ENCODE measurements at places on chromosomes 11 and 22. TPM values are rescaled to one million over a fixed set of nuclear protein-coding genes. Genes with fewer than 3 reads are reported as not detected.

KCNQ1OT1 gene
- 1.1 TPM for total RNA-seq

RIMBP3C gene
- 1.4 TPM for total RNA-seq

GRAP2 gene
- total RNA-seq = 13.2 TPM

OR8B12 gene
- total RNA-seq = not detected

RNASEH2C gene
- total RNA-seq = 138 TPM

ST14 gene
- total RNA-seq = not detected

SPTBN2 gene
- 0.93 TPM for total RNA-seq

DNA sequence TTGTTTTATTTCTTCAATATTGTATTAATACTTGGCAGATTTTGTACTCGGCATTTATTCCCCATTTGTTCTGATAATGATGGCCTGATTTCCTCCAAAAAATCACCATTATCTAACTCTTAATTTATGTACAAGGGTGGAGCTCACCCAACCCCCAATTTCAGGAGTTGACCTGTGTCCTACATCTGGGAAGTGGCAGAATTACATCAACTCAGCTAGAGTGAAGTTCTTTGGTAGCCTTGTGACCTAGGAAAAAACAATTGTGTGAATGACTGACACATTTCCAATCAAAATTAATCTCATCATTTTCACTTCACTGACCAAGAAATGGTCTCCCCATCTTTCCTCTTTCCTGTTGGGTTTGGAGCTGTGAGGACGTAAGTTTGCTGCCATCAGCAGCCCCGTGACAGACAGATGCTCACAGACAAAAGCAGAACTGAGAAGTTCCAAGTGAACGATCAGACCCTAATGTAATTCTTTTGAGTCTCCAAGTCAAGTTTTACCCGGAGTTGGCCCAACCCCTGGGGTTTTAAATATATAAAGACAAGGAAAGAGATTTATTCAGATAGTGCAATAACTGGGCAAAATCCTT, 16.6 kb upstream of the MS4A6E start:
- no peak for DNase-seq

DNA sequence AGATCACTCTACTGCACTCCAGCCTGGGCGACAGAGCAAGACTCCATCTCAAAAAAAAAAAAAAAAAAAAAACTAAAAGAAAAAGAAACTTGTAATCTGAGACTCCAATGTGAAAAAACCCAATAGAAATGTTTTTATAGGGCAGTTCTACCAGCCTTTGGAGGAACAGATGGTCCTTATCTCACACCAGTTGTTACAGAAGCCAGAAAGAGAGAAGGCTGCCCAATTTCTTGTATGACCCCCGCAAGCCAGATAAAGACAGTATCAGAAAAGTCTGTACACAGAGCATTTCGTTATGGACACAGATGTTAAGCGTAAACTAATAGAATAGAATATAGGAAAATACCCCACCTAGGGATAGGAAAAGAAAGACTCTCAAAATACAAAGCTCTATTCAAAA, 11.3 kb upstream of the TSGA10IP start:
- DNase-seq = no peak

DNA sequence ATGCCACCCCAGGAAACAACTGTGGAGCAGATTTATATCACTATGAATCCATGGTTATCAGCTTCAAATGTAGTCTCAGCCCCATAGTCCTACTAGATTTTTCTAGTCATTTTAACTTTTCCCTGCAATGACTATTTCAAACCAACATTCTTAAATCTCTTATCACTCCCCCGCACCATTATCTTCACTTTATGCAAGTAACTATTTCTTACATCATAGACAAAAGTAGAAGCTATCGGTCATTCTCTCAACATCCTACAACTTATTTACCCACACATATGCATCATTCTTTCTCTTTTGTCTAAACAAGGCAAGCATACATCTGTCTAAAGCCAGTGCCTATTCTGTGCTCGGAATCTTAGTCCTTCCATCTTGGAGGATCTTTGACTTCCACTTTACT, 4.4 kb downstream of the TIMM10B start:
- no peak for DNase-seq

DNA sequence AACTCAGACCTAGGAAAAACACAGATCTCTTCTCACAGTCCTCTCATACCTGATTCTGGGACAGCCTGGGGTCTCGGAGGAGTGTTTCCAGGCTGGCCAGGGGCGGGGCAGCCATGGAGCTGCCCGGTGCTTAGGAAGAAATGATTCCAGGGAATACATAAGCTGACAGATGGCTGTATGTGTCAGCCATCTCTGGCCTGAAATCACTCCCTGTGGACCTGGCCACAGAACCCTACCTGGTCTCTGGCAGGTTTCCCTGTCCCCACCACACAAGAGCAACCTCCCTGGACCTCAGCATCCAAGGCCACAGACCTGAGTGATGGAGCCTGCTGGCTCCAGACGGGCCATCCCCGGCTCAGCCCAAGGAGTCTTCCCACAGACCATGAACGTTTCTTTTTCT, 10.0 kb downstream of the GGA1 start:
- DNase-seq = no peak

DNA sequence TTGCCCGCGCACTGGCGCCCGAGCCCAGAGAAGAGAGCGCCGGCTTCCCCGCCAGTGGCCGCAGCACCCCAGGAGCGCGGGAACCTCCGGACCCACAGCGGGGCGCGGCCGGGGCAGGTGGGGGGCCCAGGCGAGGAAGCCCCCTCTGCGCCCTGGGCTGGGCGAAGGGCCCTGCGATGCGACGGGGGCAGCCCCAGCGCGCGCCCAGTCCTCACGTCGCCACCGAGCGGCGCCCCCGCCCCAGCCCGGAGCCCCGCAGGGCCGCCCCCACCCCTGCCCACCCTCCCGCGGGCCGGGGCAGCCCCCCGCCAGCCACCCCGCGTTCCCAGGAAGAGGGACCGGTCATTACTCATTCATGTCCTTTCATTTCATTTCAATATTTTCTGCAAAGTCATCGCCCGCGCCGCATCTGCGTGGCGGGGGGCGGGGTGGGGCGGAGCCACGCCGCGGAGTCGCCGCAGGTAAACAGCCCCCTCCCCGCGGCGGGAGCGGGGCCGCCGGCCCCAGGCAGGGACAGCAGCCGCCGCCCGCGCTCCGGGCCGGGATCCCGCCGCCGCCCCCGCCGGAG, 673 bp upstream of the PANX2 start:
- no peak for DNase-seq

DNA sequence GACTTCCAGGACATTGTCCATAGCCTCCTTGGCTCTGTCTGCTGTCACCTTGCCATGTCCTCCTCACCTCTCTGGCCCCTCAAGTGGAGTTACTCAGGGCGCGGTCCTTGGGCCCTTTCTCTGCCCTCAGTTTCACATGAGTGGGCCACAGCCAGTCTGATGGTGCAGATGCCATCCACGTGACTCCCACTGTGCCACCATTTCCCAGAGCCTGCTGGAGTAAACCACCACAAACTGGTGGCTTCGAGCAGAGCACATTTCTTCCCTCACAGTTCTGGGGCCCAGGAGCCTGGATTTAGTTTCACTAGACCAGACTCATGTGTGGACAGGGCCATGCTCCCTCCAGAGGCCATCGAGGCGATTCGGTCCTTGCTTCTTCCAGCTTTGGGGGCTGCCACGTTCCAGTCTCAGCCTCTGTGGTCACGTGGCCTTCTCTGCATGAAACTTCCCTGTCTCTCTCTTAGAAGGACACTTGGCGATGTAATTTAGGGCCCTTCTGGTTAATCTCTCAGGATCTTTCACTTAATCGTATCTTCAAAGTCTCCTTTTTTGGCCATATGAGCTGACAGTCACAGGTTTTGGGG, 14.6 kb downstream of the SMARCB1 start:
- DNase-seq = no peak

DNA sequence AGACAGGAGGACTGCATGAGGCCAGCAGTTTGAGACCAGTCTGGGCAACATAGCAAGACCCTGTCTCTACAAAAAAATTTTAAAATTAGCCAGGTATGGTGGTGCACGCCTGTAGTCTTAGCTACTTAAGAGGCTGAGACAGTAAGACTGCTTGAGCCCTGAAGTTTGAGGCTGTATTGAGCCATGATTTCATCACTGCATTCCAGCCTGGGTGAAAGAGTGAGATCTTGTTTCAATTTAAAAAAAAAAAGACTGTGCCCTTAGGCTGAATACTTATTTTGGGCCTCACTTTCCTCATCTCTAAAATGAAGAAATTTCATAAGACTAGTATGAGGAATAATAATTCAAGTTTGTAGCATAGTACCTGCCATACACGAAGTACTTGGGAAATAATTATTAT, 6.9 kb downstream of the AQP11 start:
- no peak for DNase-seq

GRCh38 chr22:31922534-31922933, 21.8 kb upstream of the YWHAH start:
- no peak for DNase-seq

DNA sequence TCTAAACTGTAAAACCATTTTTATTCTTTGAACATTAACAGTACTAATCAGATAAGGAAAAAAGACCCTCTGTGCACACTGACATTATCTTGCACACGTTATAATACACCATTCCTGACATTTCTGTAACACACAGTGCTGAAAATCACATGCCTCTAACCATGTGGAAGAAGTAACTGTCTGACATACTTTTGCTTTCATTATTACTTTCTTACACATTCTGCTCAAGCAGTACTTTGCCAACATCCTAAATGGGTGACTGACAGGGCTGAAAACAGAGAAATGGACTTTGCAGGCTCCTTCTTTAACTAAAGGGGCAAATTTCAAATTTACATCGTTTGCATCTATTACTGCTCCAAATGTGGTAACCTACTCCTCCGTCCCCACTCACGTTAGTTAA, 22.8 kb upstream of the TP53AIP1 start:
- no peak for DNase-seq

GRCh38 chr22:19115628-19116027, 6.6 kb downstream of the DGCR2 start:
- no peak for DNase-seq

DNA sequence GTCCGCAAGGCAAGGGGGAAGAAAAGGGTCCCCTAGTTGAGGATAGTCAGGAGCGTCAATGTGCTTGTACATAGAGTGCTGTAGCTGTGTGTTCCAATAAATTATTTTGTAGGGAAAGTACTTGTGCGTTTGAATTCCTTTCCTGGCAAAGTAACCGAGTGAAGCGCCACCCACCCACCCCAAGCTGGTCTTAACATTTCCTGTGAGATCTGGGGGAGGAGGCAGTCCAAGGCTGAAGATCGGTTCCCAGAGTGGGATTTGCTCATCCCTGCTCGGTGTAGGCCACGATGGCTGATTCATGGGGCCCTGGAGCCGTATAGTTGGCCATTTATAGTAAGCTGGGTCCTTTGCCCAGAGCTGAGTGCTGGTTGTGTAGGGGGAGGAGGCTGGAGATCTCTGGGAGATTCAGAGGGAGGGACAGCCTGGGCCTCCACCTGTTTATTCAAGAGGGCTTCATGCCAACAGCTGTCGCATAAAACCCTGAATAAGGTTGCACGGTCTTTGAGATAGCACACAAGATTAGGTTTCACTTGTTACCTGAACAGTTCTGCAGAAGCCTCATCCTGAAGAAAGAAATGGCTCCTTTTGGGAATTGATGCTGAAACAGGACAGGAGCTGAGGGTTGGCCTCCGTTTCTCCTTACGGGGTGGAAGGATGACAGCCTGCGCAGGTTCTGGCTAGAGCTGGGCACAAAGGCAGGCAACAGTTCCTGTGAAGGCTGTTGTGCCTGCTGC, 2.4 kb downstream of the ATF4 start:
- no peak for DNase-seq

DNA sequence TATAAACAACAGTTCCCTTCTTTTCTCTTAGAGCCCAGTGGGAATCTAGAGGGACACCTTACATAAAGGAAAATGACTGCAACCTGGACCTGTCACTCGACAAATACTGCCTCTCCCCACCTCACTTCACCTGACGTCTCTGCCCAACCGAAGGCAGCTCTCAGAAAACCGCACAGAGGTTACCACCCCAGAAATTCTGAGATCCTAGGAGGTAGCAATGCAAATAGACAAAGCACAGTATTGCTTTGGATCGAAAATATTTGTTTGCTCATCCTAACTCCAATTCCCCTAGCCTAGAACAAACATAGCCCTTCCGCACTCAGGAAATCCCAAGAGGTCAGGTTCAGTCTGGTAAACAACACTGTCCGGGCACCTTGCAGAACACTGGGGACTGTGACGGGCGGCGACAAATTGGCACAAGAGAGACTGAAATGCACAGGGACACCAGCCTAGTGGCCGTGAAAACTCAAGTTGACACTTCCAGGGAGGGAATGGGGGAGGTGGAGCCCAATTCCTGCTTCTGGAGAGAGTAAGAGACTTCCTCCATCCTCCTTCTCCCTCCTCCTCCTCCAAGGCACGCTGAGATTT, 420 bp upstream of the TRIM44 start:
- DNase-seq = no peak
